ENCODE measurements at places on chromosomes 11 and 22.

DNA sequence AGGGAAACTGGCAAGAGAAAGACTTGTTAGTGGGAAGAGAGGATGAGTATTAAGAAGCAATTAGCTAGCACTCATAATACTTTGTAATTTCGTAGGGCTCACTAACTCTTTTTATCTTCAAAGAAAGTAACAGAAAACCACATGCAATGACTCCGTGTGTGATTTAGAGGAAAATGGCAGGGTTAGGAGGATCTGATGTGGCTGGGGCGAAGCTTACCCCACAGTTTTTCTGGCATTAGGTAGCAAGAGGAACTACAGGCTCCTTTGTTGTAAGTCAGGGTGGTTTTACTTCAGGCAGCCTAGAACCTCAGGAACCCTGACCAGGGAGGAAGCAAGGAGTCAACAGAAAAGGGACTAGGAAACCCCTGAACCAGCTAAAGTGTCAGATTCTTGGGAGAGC is 89.7 kb downstream of the SPON1 start:
- no peak for DNase-seq

DNA sequence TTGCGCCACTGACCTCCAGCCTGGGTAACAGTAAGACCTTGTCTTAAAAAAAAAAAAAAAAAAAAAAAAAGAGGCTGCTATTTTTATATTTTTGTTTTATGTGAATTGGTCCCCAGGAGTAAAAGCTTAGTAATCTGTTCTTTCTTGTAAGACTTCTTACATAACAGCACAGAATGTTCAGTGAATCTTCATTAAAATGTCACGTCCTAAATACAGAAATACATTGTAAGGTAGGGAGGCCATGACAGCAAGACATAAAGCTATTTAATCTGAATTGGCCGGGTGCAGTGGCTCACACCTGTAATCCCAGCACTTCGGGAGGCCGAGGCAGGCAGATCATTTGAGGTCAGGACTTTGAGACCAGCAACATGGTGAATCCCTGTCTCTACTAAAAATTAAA is 64.2 kb downstream of the BID start:
- no peak for DNase-seq

DNA sequence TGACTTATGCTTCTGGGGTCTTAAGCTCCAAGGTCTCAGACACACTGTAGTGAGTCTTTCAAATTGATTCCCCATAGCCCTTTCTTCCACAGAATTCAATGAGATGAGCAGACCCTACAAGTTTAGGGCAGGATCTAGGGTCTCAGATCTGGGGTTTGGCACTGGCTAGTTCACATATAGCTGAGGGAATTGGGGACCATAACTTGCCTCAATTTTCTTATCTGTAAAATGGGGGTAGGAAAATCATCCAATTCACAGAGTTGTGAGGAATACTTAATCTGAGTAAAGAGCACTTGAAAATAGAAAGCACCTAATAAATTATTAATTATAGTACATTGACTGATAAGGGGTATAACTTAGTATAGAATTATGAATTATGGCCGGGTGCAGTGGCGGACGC is 5.9 kb upstream of the CCDC117 start:
- no peak for DNase-seq

DNA sequence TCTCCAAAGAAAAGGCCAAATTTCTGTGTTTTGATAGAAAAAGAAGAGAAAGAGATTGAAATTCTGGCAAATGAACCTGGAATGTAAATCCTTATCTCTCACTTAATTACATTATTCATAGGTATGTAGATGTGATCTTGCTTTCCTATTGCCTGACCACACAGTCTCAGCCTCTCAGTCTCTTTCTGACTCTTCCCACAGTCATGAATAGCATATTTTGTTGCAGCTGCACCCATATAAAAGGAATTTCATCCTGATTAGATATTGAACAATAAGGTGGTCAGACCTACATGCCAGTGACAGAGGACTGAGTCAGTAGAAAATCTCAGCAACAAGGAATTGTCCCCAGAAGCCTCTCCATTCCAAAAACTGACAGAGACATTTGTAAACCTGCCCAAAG is 62.9 kb upstream of the LRRC4C start:
- DNase-seq, result no peak

- no peak for DNase-seq
Measured at GRCh38 chr22:25064894-25065560, 112.5 kb downstream of the KIAA1671 start.

DNA sequence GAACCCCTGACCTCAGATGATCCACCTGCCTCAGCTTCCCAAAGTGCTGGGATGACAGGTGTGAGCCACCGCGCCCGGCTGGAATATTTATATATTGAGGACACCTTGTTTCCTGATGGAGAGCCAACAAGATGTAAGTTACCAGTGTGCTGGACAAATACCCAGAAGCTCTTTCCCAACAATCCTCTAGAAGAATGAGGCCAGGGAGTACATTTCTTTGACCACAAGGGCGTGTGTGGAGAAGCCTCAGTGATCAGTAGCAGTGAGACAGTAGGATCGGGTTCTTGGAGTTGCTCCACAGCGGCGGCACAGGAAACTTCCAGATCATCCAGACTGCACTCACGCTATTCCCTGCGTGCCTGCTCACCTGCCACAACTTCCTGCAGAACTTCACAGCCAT is 10.3 kb upstream of the POLA2 start:
- no peak for DNase-seq

- DNase-seq, result peak; percentile 72
Measured at GRCh38 chr11:57424792-57425564, 1.9 kb downstream of the SLC43A3 start.

- no peak for DNase-seq
Measured at GRCh38 chr11:1015826-1016545, 20.5 kb downstream of the MUC6 start.

GRCh38 chr22:40635940-40636379 is 559 bp downstream of the MRTFA start:
- DNase-seq, result no peak

GRCh38 chr11:128061281-128061871 is 526.0 kb downstream of the ETS1 start:
- no peak for DNase-seq

DNA sequence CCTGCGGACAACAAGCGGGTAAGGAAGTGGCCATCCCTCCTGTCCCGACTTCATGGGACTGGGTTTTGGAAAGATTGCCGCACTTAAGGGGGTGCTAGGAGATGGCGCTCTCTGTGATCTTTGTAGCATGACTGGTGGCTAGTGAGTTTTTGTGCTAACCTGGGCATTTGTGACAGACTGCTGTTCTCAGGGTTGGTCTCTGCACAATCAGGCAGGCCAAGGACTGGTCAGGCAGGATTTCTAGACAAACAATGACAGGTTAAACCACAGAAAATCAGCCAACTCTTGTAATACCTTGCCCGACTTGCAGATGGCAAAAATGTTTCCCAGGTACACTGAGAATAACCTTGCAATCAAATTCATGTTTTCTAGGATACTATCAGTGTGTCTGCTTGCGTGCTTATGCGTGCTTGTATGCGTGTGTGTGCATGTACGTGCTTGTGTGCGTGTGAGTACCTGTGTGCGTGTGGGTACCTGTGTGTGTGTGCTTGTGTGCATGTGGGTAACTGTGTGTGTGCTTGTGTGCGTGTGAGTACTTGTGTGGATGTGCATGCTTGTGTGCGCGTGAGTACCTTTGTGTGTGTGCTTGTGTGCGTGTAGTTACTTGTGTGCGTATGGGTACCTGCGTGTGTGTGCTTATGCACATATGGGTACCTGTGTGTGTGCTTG is 25.6 kb upstream of the SORL1-AS1 start:
- no peak for DNase-seq

DNA sequence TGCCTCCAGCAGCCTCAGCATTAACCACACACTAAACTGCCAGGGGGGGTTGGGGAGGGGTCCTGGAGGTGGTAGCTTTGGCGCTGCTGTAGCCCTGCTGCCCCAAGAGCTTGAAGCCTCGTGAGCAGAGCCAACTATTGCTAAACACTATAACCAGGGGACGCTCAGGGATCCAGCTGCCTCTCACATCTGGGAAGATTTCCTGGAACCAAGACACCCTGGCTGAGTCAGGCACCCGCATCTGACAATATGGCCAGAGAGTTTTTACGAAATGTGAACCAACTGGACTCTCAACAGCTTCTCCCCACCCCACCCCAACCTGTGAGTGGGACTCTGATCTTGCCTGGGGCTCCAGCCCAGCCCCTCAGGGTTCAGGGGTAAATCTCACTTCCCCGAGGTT is 14.3 kb downstream of the C1QTNF6 start:
- DNase-seq, result no peak

GRCh38 chr11:126061707-126062678 is 673 bp downstream of the CDON start:
- peak; percentile 30 for DNase-seq

DNA sequence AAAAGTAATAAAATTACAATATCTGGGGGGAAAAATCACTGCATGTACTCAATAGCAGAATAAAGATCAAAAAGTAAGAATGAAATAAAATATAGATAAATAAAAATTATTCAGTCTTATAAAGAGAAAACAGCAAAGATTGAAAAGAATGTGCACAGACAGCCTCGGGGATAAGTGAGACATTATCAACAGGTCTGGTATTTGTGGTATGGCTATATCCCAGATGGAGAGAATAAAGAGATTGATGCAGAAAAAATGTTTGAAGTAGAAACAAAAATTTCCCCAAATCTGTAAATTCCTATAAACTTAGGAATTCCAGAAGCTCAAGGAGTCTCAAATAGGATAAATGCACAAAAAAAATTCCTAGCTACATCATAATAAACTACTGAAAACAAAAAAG is 74.5 kb upstream of the LUZP2 start:
- no peak for DNase-seq

DNA sequence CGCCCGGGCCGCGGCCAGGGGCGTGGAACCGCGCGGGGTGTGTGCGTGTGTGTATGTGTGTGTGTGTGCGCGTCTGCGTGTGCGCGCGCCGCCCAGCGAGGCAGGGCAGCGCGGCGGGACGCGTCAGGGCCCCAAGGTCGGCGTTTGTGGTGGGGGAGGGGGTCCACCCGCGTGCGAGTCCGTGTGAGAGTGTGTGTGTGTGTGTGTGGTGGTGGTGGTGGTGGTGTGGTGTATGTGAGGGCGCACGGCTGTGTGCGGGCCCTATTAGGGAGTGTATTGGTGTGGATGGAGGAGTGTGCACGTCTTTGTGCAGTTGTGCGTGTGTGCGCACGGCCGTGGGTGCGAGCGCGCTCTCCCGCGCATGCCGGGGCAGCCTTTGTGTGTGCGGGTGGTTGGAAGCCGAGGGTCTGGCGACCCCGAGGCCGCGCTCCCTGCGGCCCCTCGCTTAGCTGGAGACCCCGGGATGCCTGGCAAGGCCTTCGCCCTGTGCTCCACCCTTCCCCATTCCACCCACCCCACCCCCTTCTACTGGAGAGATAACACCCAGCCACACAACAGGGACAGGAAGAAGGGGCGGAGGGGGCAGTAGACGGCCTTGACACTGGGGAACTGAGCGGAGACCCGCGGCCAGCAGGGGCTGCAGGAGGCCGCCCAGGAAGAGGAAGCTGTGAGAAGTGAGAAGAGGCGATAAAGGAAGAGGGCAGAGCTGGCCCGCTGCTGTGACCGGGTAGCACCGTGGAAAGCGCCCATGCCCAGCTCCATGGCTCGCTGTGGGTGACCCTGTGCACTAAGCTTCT is 528 bp upstream of the ARRB1 start:
- DNase-seq, result peak; percentile 28

DNA sequence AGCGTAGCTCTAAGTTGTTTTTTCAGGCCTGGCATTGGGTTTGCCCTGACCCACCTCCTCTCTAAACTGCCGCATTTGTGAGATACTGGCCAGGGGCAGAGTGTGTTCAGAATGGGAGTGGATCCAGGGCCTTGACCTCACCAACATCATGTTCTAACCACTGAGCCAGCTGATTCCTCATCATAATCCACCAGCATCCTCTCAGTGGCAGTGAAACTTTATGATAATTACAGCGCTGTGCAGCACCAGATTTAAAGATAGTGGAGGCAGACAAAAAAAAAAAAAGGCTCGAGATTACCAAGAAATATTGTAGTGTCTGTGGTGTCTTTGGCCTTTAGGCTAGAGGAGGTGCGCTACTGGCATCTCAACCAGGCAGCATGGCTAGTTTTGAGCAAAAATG is 53.0 kb downstream of the KREMEN1 start:
- DNase-seq, result no peak

GRCh38 chr22:42743501-42743991 is 22.9 kb upstream of the A4GALT start:
- DNase-seq, result no peak

- DNase-seq, result no peak
Measured at GRCh38 chr11:69500285-69501120, 19.0 kb downstream of the LINC01488 start.

DNA sequence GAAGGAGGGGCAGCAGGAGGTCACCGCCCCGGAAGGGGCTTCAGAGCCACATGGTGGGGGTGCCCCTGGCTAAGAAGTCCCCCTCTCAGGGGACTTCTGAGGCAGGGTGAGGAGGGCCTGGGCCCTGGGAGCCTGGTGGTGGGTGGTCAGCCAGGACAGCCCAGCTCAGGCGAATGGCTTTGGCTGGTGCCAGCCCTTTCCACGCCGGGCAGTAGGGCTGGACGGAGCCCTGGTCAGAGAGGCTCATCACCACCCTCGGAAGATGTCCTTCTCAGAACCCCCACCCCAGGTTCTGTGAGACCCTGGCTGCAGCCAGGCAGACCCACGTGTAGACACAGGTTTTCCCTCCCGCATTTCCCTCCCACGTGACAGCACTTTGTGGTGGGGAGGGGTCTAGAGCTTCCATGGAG is 35.9 kb downstream of the OSBPL5 start:
- no peak for DNase-seq

GRCh38 chr11:111448414-111448813 is 63.8 kb downstream of the BTG4 start:
- DNase-seq, result no peak

- peak; percentile 30 for DNase-seq
Measured at GRCh38 chr11:67648140-67648795, 2.3 kb downstream of the ACY3 start.

GRCh38 chr11:30984442-30984816 is 385.1 kb downstream of the DCDC1 start:
- DNase-seq, result no peak

DNA sequence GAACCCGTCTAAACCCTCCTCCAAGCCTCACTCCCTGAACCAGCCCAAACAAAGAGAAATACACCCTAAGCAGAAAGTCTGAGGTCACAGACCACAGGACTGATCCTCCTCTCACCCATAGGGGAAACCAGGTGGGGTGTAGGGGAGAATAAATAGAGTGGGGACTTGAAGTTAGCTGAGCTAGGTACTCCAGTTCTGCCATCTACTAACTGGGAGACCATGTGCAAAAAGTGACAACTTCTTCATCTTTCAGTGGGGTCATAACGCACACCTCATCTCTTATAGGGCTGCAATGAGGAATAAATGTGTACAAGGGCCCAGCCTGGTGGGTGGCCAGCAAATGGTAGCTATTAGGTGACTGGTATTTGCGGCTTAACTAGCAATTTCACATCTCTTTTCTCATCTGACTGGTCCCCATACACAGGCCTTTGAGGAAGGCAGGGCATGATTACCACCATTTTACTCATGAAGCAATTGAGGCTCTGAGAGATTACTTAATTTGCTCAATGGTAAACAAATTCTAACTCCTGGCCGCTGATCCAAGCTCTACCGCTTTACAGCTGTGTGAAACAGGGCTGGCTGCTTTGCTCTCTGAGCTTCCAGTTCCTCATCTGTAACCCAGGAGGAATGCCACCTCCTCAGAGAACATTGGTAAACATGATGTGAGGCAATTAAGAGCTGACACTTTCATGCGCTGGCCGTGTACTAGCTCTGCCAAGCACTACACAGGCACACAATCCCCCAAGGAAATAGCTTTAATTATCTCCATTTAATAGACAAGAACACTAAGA is 16.6 kb downstream of the TBC1D10A start:
- no peak for DNase-seq
